ENCODE measurements at places on chromosomes 11 and 22.
A peak's percentile ranks its signal among the peaks of the same experiment; 100 is the strongest.

- no peak for DNase-seq
Measured at GRCh38 chr11:47366020-47366490, 12.3 kb downstream of the SPI1 start.

GRCh38 chr11:64535811-64536210 lies 55.2 kb upstream of the SLC22A12 start:
- DNase-seq: no peak

- DNase-seq: no peak
Measured at GRCh38 chr22:36691488-36691887, 12.1 kb downstream of the CACNG2 start.

GRCh38 chr22:30880847-30881246 lies 87.7 kb downstream of the MORC2 start:
- DNase-seq: no peak

DNA sequence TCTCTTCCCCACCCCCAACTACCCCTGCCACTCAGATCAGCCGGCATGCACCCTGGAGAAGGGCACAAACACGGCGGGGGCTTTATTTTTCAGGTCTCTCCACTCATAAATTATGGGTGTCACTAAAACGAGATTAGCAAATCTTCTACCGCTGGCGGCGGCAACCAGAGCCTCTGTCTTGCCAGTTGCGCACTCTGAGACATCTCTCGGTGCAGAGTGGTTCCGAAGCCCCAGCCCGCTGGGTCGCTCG lies 125.3 kb upstream of the C11orf58 start:
- DNase-seq: no peak

DNA sequence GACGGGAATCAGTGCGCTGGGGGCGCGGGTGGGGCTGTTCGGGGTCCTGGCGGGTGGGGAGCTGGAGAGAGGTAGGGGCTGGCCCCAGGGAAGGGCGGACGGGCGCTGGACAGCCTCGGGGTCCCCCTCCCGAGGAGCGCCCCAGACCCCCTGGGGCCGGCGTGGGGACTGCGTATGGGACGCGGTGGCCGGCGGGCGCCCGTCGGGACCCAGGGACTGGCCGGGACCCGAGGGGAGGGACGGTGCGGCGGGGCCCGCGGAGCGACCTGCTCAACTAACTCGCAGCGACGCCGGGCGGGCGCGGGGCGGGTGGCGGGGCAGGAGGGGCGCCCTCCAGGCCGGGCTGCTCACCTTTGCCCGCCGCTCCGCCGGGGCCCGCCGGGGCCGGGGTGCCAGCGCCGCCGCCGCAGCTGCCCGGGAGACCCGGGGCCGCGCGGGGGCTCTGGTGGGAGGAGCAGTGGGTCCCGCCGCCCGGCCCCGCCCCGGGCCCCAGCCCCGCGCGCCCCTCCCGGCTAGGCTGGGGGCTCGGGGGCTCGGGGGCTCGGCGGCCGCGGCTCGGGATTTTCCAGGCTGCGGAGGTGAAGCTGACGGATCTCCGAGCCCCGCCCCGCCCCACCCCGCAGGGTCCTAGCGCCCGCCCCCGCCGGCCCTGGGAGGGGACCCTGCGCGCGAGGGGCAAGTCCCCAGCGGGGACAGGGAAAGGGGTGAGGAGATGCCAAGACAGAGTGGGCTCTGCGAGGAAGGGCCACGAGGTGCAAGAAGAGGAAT lies 12.3 kb downstream of the STARD10 start:
- DNase-seq: peak; percentile 46

DNA sequence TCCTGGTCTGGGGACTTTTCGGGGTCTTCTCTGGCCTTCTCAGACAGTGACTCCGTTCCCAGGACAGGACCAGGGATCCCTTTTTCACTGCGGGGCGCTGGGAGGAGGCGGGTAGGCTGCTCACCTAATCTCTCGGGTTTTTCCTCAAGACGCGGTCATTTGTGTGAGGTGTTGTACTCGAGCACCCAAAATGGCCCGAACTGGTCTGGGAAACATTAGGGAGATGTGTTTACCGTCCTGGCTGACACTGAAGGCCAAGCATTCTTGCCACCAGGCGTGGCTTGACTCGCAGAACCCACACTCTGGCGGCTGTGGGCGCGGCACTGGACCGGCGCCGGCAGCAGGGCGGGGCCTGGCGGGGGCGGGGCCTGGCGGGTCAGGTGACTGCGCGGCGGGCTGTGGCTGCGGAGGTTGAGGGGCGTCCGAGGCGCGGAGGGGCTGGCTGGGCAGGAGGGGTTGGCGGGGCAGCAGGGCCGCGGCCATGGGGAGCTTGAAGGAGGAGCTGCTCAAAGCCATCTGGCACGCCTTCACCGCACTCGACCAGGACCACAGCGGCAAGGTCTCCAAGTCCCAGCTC lies at the start of gene SWAP70:
SWAP70 (plus strand) TSS at position 379 of the 577 bp plus-strand sequence; CDS start at position 482, 103 bp downstream.
- peak; percentile 65 for DNase-seq

DNA sequence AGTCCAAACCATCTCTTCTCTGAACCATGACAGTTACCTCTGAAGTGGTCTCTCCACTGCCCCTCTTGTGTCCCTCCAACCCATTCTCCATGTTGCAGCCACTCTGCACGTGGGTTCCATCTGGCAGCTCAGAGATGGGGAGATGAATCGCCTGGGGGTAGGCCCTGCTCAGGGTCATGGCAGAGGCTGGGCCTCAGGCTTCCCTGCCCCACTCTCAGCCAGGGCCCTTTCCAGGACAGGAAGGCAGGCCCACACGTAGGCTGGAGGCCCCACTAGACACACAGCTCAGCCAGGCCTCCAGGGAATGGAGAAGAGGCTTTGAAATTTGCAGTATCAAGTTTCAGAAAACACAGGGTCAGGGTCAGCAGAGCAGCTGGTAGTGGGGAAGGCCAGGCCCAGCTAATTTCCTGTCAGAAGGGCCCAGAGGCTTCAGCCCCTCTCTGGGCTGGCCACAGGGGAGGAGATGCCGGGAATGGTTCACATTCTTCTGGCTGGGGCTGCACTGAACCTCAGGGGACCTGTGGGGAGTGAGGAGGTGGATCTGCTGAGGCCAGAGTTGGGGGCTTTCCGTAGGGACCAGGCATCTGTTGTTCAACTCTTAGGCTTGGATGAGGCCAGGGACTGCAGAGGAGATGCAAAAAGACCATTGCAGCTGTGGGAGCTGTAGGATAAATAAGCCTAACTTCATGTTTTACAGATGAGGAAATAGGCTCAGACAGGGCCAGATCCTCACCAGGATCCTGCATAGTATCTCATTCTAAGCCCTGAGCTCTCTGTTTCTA lies 101.6 kb downstream of the SWAP70 start:
- no peak for DNase-seq

- no peak for DNase-seq
Measured at GRCh38 chr11:85784480-85785265, 26.3 kb downstream of the SYTL2 start.

GRCh38 chr11:117375960-117376359 lies 48.3 kb downstream of the CEP164 start:
- no peak for DNase-seq

DNA sequence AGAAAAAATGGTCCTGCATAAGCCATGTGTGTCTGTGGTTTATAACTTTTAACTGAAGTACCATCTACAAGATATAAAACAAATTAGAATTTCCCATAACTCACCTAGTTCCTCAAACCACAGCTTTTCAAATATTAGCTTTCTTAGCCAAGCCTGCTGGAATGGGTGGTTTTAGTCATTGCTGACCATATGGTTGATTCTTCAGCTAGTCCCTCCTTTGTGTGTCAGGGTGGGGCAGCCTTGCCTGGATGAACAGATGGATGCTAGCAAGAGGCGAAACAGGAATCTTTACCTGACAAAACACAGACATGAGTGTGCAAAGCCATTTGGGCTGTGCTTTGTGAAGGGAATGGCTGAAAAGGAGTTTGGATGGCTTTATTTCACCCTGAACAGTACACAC lies 6.9 kb upstream of the B3GNT6 start:
- DNase-seq: no peak

DNA sequence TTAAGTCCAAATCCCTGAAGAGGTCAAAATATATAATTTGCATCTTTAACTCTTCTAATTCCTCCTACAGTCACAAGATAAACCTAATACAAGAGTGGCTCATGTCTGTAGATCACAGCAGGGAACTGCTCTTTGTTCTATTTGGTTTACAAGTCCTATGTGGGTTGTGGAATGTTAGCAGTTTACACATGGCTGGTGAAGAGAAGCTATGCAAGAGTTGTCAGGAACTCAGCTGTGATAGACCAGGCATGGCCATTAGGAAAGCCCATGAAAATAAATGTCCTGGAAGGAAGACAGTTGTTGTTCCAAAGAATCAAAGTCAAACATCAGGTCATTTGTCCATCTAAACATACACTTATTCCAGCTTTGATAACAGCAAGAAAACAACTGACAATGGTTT lies 312.4 kb upstream of the PITPNB start:
- no peak for DNase-seq

GRCh38 chr11:61359516-61359915 lies 2.2 kb downstream of the CYB561A3 start:
- no peak for DNase-seq

DNA sequence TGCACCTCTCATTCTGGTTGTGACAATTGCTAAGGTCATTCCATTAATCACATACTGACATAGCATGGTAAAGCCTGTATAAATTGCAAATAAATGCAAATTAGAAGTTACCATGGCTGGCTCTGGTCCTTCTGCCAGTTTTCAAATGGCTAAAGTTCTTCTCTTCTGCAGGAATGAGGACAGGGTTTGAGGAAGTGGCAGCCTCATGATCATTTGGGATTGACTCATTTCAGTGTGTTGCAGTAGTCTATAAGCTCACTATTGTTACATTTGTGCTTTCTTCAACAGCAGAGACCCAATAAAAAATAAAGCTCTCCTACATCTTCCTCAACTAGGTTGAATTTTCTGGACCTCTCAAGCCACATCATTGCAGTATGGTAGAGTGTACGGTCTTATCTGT lies 60.3 kb downstream of the NECTIN1 start:
- no peak for DNase-seq

GRCh38 chr11:121055076-121055475 lies 31.2 kb downstream of the TBCEL start:
- DNase-seq: no peak

DNA sequence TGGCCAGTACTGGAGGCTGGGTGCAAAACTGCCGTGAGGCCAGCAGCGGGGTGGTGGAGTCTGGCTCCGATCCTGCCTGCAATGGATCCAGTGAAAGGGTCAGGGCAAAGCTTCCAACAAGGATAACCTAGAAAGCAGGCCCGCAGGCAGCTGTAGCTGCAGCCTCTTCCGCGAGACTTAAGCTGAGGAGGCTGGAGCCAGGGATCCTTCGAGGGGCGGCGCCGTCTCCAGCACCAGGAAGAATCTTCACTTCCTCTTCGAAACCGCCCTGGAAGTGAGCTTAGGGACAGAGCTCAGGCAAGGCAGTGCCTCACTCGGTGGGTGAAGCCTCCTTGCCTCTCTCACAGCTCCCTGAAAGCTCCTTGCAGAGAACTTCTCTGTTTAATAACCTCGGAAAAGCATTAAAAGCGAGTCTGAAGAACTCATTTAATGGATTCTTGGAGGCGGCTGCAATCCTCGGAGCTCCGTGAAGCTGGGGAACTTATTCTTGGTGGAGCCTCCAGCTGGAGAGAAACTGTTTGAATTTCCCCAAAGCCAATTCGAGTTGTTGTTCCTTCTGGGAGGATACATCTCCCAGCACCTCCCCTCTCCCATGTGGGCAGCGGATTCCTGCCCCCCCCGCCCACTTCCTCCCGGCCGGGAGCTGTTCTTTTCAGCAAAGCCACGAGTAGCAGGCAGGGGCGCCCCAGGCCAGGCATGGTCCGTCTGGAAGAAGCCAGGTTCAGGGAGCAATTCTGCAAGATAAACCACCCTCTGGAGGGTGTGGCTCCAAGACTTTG lies 169.9 kb downstream of the CTTN start:
- no peak for DNase-seq

Data from activated CD8-positive, alpha-beta memory T cell treated with anti-CD3 and anti-CD28 coated beads for 1 hour (primary cell).